LoVo (cell line): ENCODE measurements at places on chromosomes 3 and 15.

DNA sequence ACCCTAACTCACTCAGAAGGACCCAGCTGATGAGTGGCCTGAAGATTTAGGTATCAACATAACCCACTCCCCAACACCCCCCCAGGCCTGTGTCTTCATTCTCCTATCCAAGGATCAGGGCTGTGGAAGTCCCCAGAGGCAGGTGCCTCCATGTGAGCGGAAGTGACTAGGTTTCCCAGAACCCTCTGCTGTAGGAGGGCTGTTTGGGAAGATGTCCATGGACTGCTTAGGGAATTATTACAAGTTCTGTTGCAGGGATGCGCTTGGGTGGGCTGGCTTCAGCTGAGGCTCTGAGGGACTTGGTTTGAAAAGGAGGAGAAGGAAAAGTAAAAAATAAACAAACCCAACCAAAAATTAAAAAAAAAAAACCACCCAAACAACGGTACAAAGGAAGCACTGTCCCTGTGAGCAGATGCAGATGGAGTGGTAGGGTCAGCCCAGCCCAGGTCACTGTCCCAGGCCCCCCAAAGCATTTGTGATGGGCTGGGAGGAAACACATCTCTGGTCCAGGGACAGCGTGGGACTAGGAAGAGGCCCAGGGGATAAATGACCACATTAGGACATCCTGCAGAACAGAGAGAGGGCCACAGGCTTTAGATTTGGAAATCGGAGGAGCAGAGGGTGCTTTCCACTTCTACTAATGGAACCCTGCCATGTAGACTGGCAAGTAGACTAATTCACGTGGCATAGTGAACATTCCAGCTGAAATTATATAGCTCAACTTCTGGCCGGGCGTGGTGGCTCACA lies 12.2 kb upstream of the APOD start:
- DNase-seq: no peak

DNA sequence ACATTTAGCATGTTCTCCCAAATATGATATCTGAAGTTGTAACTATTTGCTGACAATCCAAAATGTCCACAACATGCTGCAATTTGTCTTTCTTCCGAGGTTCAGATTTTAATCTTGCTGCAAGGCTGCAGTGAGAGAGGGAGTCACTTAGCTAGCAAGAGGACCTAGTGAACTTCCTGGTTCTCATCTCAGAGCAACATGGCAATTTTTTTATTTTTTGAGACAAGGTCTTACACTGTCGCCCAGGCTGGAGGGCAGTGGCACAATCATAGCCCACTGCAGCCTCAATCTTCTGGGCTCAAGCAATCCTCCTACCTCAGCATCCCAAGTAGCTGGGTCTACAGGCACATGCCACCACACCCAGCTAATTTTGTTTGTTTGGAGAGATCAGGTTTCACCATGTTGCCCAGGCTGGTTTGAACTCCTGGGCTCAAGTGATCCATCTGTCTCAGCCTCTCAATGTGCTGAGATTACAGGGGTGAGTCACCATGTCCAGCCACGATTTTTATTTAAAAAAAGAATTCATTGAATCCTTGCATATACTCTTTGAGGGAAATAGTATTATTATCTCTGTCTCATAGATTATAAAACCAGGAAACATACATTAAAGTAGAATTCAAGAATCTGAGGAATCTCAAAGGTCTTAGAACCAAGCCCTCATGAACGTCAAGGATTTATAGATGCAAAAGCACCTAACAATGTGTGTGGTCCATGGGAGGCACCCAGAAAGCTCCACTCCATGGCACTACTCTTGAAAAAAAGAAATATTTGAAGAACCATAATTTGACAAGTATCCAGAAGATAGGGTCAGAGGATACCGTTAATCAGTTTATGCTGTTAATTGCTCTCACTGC lies 9.1 kb downstream of the HDC start:
- peak; percentile 43 for DNase-seq

- no peak for DNase-seq
Measured at GRCh38 chr3:146072824-146073223, 88.2 kb downstream of the PLOD2 start.

- DNase-seq: no peak
Measured at GRCh38 chr15:70248116-70249025, 150.7 kb upstream of the TLE3 start.

DNA sequence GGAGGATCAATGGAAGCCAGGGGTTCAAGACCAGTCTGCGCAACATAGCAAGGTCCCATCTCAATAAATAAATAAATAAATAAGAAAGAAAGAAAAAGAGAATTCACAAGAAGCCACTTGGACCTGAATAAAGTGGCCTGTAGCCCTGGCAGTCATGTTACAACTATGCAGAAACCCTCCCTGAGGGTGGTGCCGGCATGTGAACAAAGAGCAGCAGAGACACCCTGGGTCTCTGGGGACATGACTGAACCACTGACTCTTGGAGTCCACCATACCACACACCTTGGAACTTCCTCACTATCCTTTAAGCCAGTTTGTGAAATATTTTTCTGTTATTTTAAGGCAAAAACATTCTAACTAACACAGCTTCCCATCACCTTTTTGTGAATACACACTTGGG lies 93.0 kb downstream of the MEIS2 start:
- no peak for DNase-seq

DNA sequence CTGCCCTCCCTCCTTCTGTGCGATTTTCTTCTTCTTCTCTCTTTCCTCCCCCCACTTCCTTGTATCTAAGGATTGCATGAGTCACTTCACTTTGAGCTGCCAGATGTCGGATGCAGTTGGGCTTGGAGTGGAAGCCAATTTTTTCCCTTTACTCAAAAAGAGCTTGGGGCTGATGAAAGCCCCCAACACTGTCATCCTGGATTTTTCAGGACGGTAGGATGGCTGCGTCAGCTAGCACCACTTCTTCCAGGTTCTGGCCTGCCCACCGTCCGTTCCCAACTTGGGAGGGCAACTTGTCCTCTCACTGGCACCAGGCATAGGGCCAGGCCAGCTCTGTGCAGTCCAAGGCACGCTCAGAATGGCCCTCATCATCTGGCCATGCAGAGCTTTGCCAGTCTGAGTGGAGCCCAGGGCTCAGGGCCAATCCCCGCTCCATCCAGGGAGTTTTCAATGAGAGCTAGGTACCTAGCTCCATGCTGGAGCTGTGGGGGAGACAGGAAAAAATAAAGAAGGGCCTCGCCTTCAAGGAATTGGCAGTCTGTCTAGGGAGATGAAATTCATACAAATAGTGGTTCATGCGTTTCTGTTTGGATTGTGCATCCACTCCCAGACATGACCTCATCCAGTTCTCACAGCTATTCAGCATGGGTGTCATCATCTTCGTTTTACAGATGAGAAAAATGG lies 47.7 kb upstream of the INSYN1 start:
- no peak for DNase-seq

- DNase-seq: peak; percentile 29
Measured at GRCh38 chr3:140270329-140270728, 335.3 kb downstream of the CLSTN2 start.

DNA sequence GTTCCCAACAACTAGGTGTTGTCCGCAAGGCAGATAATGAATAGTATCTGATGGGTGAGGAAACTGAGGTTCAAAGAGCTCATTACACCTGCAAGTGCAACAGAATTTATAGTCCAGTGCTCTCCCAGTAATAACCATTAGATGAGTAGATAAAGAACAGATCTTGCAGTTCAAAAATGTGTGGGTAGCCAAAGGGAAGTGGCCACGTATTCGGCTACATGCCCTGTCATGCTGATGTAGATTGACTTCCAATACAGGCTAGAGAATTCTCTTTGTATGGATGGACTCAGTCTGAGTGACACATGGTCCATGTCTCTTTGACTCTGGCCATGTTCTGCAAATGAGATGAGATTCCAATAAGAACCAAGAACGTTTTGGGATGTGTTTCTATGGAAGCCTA lies 187.9 kb upstream of the LPP start:
- no peak for DNase-seq

DNA sequence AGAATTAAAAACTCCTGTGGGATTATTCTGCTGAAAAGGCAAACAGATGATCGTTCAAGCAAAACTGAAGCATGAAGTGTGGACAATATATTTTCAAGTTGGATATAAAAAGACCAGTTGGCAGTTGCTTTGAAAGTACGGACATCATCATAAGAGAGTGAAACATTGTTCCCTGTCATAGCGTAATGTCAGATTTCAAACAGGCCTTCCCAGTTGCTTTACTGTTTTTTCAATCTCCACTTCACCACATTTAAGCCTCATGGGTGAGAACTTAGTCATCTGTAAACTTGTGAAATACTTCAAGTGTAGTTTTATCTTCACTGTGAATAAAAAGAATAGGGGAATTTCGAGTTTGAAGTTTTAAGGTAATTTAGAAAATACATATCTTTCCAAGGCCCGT lies 435.1 kb upstream of the CNTN3 start:
- no peak for DNase-seq

GRCh38 chr3:137171834-137172603 lies 214.2 kb downstream of the IL20RB start:
- no peak for DNase-seq

DNA sequence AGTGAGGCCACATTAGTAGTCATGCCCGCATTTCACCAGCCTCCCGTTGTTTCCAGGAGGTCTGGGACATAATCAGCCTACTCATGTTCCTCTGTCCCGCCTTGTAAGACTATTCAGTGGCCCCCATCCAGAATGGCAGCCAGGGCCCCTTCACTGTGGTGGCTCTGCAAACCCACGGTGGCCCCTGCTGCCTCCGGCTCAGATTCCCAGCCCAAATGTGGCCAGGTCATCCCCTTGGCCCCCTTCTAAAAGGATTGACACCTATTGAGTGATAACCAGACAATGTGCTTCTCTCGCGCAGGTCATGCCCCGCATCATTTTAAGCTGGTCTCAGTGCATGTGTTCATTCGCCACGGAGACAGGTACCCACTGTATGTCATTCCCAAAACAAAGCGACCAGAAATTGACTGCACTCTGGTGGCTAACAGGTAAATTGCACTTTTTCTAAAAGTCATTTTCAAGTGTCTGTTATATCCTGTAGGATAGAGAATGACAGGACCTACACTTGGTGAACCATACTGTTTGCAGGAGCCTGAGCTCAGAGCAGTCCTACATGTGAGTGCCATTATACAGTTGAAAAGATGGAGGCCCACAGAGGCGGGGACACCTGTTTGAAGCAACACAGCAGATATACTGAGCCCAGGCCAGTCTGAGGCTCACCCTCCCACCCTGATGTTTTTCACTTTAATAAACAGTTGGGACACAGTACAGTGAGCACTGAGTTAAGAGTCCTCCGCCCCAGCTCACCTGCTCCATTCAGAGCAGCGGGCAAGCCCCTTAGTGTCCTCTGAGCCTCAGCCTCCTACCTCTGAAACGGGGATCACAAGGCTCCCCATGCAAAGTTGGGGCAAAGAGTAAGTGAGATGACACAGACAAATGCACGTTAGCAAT lies 47.7 kb downstream of the PXYLP1 start:
- no peak for DNase-seq

DNA sequence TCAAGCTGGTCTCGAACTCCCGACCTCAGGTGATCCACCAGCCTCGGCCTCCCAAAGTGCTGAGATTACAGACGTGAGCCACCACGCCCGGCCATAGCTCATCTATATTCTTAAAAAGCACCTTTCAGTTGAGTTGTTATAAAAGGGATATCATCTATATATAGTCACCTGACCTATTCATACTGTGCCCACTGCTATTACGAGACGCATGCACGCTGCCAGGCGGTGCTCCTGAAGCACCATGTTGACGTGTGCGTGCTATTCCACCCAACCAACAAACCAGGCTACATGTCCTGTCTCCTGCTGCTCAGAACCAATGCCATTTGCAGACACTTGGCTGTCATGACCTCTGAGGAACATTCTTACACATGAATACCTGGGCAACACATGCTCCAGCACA lies 17.6 kb downstream of the CYFIP1 start:
- DNase-seq: no peak

DNA sequence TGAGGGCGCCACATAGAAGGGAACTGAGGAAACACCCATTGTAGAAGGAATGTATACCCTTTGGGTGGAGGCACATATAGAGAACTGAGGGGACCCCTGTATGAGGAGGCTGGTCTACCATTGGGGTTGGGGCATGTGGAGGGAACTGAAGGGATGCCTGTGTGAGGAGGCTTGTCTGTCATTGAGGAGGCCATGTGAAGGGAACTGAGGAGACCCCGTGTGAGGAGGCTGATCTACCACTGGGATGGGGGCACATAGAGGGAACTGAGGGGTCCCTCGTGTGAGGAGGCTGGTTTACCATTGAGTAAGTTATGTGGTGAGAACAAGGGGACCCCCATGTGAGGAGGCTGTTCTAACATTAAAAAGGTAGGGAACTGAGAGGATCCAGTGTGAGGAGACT lies 156.1 kb downstream of the FBLN2 start:
- DNase-seq: no peak

DNA sequence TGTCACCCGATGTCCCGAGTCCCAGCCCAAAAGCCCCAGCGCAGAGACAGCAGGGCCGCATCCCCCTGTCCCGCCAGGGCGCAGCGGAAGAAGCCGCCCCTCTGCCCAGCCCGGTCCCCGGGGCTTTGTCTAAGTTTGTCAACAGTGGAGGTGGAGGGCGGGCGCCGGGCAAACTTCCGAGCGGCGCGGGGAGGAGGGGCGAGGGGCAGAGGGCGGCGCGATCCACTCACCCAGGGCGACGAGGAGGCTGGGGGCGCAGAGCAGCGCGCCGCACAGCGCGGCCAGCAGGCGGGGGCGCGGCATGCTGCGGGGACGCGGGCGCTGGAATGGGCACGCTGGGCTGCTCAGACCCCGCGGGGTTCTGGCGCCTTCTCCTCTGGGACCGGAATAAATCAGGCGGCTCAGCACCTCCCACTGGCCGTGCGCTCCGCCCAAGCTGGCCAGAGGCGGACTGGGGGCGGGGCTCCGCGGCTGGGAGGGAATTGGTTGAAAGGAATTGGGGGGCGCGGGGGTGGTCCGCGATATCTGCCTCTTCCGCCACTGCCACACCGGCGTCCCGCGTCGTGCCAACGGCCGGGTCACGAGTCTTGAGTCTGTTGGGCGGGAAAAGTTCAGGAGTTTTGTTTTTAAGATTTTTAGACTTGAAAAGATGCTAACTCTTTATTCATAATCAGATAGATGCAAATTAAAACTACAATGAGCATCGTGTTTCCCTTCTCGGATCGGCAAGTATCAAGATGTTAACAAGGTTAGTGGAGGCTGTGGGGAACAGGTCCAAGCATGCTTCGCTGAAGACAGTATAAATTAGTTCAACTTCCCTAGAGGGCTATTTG lies at the start of gene MFGE8:
Gene MFGE8, minus strand, starts transcription at position 363 of the 833 bp plus-strand sequence. Its CDS starts 60 bp downstream, at position 303.
- DNase-seq: peak; percentile 66
